ENCODE measurements at places on chromosomes 11 and 22.
A peak's percentile ranks its signal among the peaks of the same experiment; 100 is the strongest.

- DNase-seq, result no peak
Observed at GRCh38 chr11:14417617-14418374, 58.8 kb upstream of the RRAS2 start.

GRCh38 chr11:61969838-61970662 is 2.6 kb upstream of the FTH1 start:
- DNase-seq, result no peak

DNA sequence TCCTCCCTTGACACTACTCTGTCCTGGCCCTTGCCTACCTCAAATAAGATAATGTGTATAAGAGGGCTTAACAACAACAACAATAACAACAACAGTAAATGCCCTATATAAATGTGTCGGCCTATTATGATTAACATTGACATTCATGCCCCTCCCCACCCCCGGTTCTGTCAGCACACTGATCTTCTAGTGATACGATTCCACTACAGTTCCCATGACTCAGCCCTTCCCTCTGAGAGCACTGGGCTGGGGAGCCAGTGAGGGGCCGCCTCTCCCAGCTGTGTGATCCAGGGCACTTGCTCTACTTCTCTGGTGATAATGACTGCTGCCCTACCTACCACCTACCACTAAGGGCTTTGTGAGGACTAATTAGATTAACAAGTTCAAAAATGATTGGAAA is 92.2 kb upstream of the PHOX2A start:
- no peak for DNase-seq

DNA sequence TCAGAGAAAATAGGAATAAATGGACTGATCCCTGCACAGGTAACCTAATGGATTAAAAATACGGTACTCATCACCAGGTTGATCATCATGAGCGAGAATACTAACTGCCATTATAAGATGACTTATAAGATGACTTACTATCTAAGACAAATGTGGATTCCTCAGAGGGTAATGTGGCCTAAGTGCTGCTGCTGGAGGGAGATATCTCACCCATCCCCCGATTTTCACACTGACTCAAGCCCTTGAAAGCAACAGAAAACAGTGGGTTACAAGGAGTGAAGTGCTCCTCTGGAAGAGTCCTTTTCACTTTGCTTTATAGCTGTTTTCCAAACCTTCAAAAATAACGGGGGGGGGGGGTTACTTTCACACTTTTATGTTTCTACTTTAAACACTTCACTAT is 920 bp downstream of the TMEM218 start:
- no peak for DNase-seq

- DNase-seq, result no peak
Observed at GRCh38 chr11:117976445-117976844, 9.7 kb upstream of the IL10RA start.

GRCh38 chr11:30392221-30392784 is 69.4 kb downstream of the ARL14EP start:
- no peak for DNase-seq

DNA sequence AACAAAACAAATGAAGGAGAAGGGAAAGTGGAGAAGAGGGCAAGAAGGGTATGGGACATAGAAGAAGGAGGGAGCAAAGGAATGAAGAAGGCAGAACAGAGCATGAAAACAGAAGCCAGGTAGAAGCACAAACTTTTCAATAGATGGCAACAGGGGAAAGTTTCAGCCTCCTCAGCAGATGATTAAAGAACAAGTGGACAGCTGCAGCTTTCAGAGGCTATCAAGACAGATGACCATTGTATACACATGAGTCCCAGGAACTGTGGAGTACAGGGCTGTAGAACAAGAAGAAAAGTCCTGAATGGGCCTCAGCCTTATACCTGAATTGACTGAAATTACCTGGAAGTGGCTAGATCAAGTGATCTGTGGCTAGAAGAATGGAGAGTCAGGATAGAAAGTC is 62.0 kb upstream of the FIBIN start:
- no peak for DNase-seq

DNA sequence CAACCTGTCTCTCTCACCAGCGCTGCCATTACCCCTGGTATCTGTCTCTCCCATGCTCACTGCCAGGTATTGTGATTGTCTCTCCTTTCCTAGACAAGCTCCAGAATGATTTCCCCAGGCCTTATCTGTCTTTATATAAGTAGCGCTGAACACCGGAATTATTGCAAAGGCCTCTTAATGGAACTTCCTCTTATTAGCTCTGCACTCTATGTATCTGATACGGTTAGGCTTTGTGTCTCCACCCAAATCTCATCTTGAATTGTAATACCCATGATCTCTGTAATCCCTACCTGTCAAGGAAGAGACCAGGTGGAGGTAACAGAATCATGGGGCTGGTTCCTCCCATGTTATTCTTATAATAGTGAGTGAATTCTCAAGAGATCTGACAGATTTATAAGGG is 39.3 kb downstream of the DDI1 start:
- DNase-seq, result no peak

- no peak for DNase-seq
Observed at GRCh38 chr11:61912991-61913698, 4.2 kb downstream of the RAB3IL1 start.

GRCh38 chr11:64553554-64554201 is 37.3 kb upstream of the SLC22A12 start:
- DNase-seq, result peak; percentile 15

DNA sequence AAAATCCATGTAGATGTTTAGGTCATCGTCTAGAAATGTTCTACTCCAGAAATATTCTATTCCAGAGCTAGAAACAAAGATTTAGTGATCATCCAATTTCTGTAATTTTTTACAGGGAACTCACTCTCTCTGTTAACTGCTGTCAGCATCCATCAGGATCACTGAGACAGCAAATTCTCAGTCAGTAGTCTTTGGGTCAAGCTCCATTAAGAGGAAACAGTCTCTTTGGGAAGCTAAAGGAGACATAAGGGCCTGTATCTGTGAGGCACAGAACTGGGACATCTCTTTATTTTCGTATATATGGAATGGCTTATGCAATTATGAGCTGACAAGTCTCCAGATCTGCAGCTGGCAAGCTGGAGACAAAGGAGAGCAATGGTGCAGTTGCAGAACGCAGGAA is 48.3 kb downstream of the PIK3C2A start:
- DNase-seq, result no peak

- DNase-seq, result no peak
Observed at GRCh38 chr11:87263979-87264378, 226.2 kb downstream of the TMEM135 start.

DNA sequence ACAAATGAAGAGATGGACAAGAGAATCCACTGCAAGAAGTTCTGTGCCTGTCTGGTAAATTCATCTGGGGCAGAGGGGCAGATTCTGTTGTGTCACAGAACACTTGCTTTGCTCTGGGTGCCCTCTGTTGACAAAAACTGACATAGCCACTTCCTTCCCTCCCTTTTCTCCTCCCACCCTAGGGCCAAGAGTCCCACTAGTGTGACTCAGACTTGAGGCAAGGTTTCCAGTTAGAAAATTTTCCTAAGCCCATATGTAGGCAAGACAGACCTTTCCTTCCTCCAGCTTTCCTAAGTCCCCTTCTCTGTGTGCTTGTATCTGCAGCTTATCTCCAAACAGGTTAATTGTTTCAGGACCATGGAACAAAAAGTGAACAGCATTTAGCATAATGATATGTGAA is 106.8 kb downstream of the RBFOX2 start:
- DNase-seq, result peak; percentile 0

DNA sequence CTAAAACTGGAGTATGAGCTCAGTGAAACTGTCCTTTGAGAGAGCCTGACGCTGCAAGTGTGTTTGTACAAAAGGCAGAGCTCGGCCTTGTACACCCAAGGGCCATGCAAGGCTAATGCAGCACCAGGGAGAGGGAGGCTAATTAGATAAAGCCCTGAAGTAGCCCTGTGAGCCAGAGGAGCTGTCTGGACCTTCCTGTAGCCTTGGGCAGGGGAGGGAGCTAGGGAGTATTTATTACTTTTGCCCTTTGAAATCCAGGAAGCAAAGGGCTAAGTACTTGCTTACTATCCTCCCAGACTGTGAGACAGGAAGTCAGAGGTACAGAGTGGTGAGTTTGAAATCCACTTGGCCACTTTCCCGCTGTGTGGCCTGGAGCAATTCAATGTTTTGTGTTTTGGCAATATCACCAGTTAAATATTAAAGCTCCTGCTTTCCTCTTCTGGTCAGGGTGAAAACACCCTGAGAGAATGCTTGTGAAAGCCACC is 10.2 kb upstream of the LDHA start:
- no peak for DNase-seq
